Nucleus accumbens (tissue), 56 donors: ENCODE measurements at places on chromosomes 2 and 18.

DNA sequence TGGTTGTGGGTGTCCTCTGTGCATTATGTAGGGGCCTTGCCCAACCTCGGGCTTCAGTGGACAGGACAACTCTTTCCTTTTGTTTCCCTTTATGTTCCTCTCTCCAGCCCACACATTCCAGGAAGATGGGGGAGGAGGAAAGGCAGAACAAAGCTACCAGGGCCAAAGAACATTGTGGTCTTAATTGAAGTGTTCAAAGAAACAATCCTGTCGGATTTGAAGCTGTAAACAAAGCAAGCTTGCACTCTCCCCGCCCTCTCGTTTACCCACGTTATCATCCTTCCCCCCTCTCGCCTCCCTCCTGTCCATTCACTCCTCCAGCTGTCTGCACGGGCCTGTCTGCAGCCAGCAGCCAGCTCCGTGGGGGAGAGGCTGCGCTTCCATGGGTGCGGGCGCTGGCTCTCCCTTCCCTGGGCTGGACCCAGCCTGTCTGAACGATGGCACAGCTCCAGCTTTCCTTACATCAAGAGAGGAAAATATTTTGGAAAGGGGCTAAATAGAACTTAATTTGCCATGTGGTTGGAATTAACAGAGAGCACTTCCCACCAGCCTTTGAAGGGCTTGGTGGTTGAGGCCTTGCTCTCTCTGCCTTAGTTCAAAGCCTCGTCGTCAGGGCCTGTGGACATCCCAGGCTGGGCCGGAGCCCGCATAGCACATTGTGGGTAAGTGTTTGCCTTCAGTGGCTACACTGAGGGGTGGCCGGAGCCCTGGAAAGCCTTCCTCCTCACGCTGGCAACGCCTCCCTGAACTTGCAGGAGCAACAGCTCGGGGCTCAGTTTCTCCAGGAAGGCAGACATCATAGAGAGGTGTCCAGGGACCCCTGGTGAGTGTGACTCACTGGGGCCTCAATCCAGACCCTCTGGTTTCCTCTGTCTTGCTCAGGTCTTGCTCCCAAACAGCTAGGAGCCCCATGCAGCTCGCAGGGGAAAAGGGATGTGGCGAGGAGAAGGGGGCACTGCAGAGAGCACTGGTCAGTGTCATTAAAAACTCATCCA, 60.6 kb upstream of the HS6ST1 start:
- no peak for DNase-seq

GRCh38 chr18:9561759-9562158, 52.6 kb downstream of the PPP4R1 start:
- no peak for DNase-seq

GRCh38 chr18:3875961-3876360, 426.0 kb downstream of the TGIF1 start:
- no peak for DNase-seq

GRCh38 chr2:203279288-203279687, 40.5 kb downstream of the CYP20A1 start:
- no peak for DNase-seq

DNA sequence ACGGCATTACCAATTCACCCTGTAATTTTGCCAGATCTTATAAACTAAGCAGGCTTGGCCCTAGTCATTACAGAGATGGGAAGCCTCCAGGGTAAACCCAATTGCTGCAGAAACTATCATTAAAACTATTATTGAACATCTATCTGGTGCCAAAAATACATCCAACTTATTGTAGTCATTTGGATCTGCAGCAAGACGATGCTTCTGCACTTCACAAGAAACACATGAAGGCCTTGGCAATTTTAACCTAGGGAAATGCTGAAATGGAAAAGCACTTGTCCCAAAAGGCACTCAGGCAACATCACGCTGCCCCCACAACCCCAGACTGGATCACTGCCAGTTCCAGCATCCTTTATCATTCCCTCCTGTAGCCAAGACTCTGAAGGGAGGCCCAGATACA, 85.3 kb upstream of the ACVR2A start:
- DNase-seq, result no peak

- DNase-seq, result no peak
Observed at GRCh38 chr2:159807183-159808031, 9.4 kb upstream of the CD302 start.

GRCh38 chr2:55052129-55053061, 2.1 kb upstream of the RTN4 start:
- DNase-seq, result no peak

GRCh38 chr2:241391892-241392665, 36.0 kb downstream of the FARP2 start:
- no peak for DNase-seq

DNA sequence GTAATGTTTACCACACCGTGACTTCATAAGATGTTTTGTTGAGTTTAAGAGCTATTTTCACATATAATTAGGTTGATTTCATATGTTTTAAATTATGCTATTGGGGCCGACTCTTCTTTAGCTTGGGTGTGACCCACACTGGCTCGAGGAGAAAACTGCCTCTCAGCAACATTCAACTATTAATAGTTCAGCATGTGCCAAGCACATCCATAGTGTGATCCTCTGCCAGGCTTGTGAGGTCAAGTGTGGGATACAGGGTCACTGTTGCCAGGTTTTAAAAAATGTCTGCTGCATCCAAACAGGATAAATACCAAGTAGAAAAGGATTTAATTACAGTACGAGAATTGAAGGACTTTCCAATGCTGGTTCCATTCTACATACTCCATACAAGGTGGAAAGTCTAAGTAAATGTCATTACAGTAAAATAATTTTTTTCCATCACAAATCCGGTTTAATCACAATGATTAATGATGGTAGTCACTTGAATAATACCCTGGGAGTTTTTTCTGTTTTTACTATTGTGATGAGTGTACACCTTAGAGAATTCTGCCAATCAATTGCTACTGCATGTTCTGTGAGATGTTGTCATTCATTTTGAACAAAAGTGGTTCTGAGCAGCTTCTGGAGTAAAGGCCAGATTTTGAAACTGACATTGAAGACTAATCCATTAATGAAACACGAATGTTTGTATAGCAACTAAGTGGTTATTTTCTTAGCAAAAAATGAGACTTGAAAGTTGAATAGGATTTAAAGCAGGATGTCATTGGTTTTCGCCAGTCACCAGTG, 84.5 kb downstream of the ABI2 start:
- no peak for DNase-seq

GRCh38 chr18:58692422-58693185, 21.3 kb downstream of the MALT1 start:
- DNase-seq, result no peak

DNA sequence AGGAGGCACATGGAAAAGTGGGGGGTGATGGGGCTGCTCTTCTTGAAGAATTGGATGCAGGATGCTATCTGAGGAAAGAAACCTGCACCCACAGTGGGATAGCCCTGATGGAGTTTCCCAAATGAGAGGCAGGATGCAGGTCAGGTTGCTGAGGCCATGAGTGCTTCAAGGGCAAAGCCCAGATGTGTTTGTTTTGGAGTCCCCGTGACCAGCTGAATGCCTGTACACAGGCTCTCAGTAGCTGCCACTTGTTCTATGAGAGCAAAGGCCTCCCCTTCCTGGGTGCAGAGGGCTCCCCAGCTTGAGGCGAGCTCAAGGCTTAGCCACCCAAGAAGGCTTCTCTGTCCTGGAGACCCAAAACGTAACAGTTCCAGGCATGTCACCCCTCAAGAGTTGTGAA, 192.7 kb downstream of the SEPTIN10 start:
- no peak for DNase-seq

GRCh38 chr2:63465633-63466032, 122.6 kb downstream of the WDPCP start:
- DNase-seq, result no peak

GRCh38 chr2:132037527-132038178, 124.1 kb downstream of the ANKRD30BL start:
- peak; percentile 20 for DNase-seq

- no peak for DNase-seq
Observed at GRCh38 chr2:155382776-155383175, 684.3 kb downstream of the KCNJ3 start.

DNA sequence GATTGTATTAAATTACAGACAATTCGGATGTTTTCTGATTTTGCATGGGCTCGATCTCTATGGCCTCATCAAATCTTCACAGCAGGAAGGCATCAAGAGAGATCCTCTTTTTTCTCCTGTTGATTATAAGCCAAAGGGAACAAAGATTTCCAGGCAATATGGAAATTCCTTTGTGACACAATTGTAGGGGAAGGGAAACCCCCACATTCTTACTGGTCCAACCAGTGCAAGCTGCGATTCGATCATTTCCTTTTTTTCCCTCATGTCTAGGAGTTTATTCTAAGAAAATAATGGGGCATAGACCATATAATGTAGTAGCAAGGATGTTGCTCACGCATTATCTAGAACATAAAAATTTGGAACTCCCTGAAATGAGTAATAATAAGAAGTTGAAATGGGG, 87.7 kb downstream of the LYPD6 start:
- no peak for DNase-seq

DNA sequence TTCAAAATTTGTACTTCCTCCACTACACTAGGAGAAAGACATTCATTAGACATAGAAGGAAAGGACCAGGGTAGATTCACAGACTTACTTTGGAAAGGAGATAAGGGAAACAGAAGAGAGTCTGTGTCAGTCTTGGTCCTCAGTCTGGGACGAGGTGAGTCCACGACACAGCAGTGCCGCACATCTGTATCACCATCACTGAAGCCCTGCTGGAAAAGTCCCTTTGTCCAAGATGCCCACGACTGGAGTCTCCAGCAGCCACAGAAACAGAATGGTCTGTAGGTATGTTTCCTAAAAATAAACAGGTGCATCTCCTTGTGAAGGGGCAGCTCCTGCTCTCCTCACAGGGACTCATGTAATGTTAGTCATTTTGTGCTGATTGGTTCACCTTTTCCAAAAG, 27.4 kb downstream of the COX7A2L start:
- no peak for DNase-seq

- no peak for DNase-seq
Observed at GRCh38 chr2:226378753-226379705, 420.6 kb downstream of the IRS1 start.

DNA sequence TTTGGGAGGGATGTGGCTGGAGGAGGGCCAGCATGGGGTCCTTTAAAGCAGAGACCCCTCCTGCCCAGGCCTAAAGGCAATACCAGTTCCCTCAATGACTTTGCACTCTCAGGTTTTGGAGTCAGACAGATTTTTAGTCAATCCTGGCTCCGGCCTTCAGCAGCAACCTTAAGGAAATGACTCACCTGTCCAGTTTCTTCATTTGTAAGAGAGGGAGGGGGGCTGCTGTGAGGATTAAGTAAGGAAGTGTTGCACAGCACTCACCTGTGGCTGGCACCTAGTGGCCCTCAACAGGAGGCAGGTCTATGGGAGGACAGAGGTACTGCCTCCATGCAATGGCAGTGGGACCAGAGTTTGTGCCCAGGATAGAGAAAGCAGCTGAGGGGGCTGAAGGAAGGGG, 13.7 kb downstream of the CNGA3 start:
- DNase-seq, result no peak
